ENCODE measurements at places on chromosomes 12 and 14.
A peak's percentile ranks its signal among the peaks of the same experiment; 100 is the strongest.

DNA sequence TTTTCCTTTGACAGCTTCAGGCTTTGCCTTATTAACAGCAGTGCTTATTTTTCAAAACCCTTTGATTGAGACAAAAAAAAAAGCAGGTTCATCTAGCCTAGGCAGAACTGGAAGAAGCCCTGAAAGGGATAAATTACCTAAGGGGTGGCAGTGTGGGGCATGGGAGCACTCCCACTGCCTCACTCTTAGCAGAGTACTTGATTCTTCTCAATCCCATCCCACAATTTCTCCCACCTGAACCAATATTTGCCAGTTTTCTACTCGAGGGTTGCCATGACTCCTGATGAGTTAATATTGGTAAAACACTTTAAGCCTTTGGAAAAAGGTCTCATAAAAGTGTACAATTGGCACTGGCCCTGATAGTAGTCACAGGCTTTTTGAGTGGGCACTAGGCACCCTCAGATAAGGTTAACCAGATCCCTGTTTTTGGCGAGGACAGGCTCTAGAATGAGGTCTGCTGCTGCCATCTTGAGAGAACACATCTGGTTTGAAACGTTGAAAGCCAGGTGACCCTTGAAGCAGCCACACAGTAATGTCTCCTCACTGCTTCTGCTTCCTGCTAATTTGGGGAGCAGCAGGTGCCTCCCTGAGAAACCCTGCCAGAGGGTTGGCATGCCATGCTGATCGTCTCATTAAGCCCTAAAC, 320.0 kb downstream of the RAD51B start:
- DNase-seq = no peak

DNA sequence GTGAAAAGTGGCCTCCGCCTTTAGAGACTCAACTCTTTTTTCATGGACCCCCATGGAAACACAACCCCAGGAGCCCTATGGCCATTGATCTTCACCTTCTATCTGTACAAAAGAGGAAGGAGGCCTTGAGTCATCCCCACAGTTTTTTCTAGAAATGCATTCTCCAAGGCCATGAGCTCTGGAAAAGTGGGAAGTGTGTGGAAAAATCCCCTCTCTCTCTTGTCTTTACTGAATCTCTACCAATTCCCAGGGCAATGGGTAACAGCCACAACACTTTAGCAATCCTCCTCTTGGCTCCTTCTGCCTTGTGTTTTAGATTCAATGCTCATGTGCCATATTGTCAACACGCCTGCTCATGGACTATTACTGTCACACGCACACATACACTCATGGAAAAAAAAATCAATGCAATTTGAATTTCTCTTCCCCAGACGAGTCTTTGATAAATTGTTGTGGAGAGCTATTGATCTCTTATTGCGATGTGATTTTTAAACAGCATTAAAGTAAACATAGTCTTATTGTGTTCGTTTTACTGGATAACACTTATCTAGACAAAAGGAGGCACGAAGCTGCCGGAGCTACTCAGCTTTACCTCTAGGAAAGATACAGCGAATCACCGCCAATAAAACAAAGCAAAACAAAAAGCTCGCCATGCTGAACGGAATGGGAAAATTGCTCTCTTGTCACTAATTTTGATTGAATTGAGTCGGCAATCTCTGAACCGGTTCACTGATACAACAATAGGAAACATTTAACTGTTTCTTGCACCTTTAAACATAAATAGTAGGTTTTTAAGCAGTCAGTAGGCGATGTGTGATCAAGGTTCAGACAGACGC, 260.3 kb downstream of the VRK1 start:
- no peak for DNase-seq

DNA sequence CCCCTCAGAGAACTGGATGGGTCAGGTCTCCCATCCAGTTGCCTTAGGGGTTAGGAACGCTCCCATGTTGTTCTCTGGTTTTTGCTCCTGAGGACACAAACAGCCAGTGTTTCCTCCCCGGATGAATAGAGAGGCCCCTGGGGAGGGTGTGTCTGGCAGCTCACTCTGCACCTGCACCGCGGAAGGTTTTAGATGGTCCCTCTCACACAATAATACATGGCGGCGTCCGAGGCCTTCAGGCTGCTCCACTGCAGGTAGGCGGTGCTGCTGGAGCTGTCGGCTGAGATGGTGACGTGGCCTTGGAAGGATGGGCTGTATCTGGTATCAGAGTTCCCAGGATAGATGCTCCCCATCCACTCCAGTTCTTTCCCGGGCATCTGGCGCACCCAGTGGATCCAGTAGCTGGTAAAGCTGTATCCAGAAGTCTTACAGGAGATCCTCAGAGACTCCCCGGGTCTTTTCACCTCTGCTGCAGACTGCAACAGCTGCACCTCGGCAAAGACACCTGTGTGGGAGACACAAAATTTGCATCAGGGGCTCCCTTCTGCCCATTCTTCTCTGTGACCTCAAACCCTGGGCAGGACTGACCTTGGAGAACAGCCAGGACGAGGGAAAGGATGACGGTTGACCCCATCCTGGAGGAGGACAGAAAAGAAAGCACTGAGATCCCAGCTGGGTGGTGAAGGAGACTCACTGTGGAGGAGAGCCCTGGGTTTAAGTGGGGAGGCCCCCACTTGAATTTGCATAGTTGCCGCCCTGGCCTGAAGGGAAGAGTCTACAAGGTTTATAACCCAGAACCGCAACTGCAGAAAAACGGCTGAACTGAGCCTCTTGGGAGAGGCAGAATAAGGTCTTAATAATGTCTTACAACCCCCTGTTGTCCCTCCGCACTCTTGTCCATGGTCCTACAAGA, 1324.8 kb downstream of the TMEM121 start:
- DNase-seq = no peak

DNA sequence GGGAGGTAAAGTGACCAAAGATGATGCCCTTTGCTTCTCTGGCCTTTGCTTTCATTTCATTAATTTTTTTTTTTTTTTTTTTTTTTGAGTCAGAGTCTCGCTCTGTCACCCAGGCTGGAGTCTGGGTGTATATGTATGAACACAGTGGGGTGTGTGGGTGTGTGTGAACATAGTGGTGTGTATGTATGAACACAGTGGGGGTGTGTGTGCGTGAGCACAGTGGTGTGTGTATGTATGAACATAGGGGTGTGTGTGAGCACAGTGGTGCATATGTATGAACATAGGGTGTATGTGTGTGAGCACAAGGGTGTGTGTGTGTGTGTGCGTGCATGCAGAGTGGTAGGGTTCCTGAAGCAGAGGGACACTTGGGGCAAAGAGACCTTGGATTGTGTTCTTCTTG, 9.6 kb downstream of the KLC1 start:
- no peak for DNase-seq

DNA sequence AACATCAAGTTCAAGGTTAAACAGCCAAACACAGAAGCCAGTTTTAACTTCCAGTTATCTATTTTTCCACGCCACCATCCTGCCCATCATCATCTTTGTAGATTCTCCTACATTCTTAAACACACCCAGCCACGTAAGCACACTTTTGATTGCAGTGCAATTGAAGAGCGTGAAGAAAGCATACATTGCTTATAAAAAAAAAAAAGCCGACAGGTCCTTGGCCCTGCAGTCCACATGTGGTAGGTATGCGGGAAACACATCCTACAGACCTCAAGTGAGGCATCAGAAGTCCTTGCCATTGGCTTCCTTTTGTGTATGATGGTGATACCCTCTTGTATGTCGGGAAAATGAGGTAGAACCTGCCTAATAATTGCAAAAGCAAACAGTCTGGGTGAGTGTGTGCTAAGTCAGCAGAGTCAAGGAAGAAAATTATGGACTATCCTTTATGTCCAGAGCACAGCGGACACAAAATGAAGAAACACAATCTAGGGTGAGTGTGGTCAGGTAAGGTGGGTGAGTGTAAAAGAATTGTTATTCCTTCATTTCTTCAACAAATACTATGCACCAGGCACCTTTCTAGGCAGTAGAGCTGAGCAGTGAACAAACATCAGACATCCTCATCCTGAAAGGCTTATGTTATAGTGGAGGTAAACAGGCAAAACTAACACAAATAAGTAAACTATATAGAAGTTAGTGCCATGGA, 51.5 kb downstream of the EID3 start:
- DNase-seq = no peak

- no peak for DNase-seq
These were observed 34.7 kb downstream of the SSH1 start for GRCh38 chr12:108822497-108823205.

- DNase-seq = peak; percentile 20
These were observed 19.4 kb downstream of the BDKRB1 start for GRCh38 chr14:96275177-96276112.

GRCh38 chr14:74906925-74907521, 16.0 kb downstream of the RPS6KL1 start:
- no peak for DNase-seq

DNA sequence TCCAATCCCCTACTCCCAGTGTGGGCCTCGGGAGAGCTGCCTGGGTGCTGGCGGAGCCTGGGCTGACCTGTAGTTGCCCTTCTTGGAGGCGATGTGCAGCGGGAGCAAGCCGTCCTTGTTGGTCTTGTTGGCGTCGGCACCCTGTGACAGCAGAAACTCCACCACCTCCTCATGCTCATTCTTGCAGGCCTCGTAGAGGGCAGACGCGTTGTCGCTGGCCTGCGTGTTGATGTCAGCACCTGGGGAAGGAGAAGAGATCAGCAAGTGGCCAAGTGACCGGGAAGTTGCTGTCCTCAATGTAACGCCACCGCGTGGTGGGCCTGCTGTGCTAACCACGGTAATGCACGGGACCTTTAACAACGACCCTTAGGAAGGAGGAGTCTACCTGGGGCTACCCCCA, 20.1 kb downstream of the FAM181A start:
- no peak for DNase-seq

- no peak for DNase-seq
These were observed 33.6 kb upstream of the CRY1 start for GRCh38 chr12:107126796-107127481.

- no peak for DNase-seq
These were observed 10.8 kb downstream of the CRACR2A start for GRCh38 chr12:3741882-3742672.

- no peak for DNase-seq
These were observed 79.3 kb downstream of the SSPN start for GRCh38 chr12:26274441-26275312.

DNA sequence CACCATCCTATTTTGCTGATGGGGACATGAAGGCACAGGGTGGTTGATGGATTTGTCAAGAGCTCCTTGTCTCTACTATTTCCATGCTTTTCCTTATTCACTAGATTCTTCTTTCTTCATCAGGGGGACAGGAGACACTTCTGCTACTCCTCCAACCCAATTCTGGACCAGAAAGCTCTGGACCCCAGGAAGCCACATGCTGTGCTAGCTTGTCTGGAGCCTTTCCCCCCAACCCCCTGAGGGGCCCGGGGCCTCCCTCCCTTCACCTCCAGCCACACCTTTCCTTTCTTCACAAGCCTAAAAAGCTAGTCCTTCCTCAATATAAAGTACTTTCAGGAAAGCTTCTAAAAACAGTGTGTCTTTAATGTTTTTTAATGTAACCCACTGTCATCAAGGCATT, 75.1 kb upstream of the CAPRIN2 start:
- DNase-seq = no peak

DNA sequence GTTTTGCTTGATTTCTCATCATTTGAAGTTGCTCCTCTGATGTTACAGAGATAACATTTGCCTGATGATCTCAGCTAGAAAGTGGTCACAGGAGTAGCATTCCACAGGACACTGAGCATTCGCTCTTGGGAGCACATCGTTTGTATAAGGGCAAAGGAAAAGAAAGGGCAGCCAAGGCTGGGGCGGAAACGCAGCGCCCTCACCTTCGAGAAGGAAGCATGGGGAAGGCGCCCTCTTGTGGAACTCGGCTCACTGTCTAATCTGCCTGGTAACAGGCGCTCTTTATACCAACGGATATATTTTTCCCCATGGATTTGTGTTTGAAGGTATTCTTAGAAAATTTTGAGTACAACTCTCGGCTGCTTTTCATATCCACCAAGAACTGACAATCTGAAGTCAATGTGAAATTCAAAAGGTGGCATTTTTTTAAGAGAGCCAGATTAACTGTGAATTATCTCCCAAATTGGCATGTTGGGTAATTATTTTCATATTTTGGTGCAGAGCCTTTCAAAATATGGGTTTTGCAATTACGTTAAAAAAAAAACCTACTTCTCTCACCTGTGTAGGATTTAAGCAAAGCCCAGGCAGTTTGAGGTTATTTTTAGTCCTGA, 172.7 kb downstream of the CAND1 start:
- peak; percentile 30 for DNase-seq

DNA sequence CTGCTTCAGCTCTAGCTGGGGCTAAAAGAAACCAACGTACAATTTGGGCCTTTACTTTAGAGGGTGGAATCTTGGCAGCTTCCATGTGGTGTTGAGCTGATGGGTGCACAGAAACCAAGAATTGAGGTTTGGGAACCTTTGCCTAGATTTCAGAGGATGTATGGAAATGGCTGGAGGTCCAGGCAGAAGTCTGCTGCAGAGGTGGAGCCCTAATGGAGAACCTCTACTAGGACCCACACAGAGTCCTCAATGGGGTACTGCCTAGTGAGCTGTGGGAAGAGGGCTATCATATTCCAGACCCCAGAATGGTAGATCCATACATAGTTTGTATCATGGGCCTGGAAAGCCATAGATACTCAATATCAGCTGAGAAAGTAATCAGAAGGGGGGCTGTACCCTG, 500.4 kb upstream of the ATP2B1 start:
- DNase-seq = no peak

GRCh38 chr14:55713486-55713885, 133.5 kb downstream of the KTN1 start:
- DNase-seq = no peak

DNA sequence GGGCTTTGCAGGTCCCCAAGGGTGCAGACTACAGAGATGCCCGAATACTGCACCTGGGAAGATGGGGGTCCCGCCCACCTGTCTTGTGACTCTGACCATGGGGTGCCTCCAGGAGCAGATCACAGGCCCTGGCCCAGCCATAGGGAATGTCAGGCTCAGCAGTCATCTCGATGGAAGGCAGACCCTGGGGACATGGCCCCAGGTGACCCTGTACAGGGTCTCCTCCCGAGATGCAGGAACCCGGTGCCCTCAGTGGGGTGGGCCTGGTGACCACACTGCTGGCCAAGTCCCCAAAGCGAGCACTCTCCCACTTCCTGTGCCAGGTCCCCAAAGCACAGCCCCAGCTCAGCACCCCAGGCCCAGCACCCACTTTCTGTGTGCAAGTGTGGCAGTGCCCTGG, 903.7 kb upstream of the USP15 start:
- DNase-seq = no peak

- DNase-seq = no peak
These were observed 76.7 kb upstream of the SLCO1B1 start for GRCh38 chr12:21054334-21054733.

- DNase-seq = no peak
These were observed 218.9 kb downstream of the SEC23A start for GRCh38 chr14:38884109-38884508.
